ENCODE measurements at places on chromosomes 1 and 21. TPM values are rescaled to one million over a fixed set of nuclear protein-coding genes. Genes with fewer than 3 reads are reported as not detected.

The CDC42SE1 gene
- 90.3 TPM for total RNA-seq

GRCh38 chr1:78464449-78464891 lies 26.3 kb upstream of the PTGFR start:
- no peak overlapping the region for H3K4me3 ChIP-seq
- no peaks in the 10 kb centered on the region for H3K36me3 ChIP-seq
- no peak overlapping the region for H3K27ac ChIP-seq
- H3K4me1 ChIP-seq: no peaks in the 10 kb centered on the region
- no peak for DNase-seq
- no peaks in the 10 kb centered on the region for H3K27me3 ChIP-seq

The UHMK1 gene
- 38.0 TPM for total RNA-seq

- H3K27ac ChIP-seq: peak overlapping the region; percentile 46
- no peaks in the 10 kb centered on the region for H3K4me1 ChIP-seq
- peaks cover 46% of the 10 kb centered on the region for H3K36me3 ChIP-seq
- no peak for DNase-seq
These were observed 178.1 kb downstream of the SLC45A1 start for GRCh38 chr1:8495928-8496401.

The DENND2C gene
- 3.6 TPM for total RNA-seq

DNA sequence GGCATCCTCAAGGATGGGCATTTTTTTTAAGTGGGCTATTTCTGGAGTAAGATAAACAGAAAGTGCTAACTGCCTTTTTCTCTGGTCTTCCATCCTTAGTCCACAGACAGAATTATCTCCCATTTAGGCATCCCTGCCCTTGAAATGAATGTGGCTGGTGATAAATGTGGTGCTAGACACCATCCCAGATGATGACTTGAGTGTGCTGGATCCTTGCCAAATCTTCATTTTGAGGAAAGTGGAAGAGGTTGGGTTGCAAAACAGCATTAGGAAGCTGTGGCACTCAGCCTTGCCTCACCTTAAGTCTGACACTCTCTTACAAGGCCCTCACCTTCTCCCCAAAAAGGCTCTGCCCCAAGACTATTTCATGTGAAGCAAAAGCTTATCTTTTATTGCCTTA lies 19.2 kb downstream of the MAB21L3 start:
- no peaks in the 10 kb centered on the region for H3K27me3 ChIP-seq
- no peak overlapping the region for H3K27ac ChIP-seq
- DNase-seq: no peak

The AMY1A gene
- total RNA-seq: not detected

DNA sequence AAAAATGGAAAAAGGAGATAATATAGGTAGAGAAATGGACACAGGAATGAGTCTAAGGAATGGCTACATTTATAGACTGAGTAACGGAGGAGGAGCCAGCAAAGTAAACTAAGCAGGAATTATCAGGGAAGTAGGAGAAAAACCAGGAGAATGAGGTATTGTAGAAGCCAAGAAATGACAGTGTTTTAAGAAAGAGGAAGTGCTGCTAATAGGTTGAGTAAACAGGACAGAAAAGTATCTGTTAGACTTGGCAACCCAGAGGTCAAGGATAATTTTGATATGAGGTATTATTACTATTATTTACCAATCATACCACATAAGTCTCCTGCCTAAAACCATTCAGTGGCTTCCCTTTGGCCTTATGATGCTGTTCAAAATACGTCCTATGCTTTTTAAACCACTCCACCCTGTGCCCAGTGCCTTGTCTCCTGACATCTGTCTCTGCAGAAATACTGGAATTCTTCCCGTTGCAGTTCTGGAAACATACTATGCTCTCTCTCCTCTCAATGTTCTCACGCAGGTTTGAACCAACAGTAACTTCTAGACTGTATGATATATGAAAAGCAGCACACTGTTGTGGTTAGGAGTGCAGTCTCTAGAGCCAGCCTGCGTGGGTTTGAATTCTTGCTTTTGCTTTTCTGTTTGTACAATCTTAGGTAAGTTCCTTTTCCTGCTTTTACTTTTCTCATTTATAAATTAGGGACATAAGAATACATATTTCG lies 24.6 kb upstream of the NEK7 start:
- no peaks in the 10 kb centered on the region for H3K36me3 ChIP-seq
- DNase-seq: no peak
- H3K4me1 ChIP-seq: no peaks in the 10 kb centered on the region

The HAPLN2 gene
- total RNA-seq: not detected

- H3K4me1 ChIP-seq: peaks cover 51% of the 10 kb centered on the region
- DNase-seq: peak; percentile 55
- H3K4me3 ChIP-seq: no peak overlapping the region
- H3K27me3 ChIP-seq: no peaks in the 10 kb centered on the region
- no peaks in the 10 kb centered on the region for H3K36me3 ChIP-seq
- peak overlapping the region; percentile 8 for H3K27ac ChIP-seq
These were observed 44.4 kb downstream of the C1orf198 start for GRCh38 chr1:230823931-230824381.

- peak; percentile 65 for DNase-seq
- H3K4me1 ChIP-seq: peaks cover 55% of the 10 kb centered on the region
- H3K27me3 ChIP-seq: peaks cover 34% of the 10 kb centered on the region
- H3K4me3 ChIP-seq: no peak overlapping the region
- H3K36me3 ChIP-seq: no peaks in the 10 kb centered on the region
These were observed 2.2 kb upstream of the PRKCZ start for GRCh38 chr1:2047749-2048729.

DNA sequence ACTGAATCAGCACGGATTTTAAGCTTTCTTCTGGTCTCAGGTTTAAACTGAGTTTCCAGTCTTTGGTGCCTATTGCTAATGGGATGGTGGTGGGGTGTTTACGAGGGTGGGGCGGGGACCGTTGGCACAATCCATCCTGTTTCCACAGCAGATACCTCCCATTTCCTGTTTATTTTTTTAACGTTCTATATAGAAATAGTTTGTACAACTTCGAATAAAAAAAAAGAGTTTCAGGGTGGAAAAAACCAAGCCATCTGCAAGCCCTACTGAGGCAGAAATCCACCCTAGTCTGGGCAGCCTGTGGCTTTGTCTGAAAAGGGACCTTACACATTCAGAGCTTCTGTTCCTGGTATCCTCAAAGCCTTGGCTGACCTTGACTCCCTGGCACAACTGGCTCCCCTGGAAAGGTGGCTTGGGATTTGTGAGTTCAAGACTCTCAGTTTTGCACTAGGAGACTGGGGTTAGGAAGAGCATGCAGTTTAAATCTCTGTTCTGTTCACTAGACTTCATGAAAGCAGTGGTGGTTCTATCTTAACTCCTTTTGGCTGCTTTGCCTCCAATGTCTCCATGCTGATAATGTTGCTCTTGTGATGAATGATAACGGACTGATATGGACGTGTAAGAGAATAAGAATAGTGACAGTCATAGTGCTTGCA lies 46.7 kb downstream of the VANGL2 start:
- no peak for DNase-seq
- no peaks in the 10 kb centered on the region for H3K36me3 ChIP-seq
- H3K4me3 ChIP-seq: no peak overlapping the region
- H3K27ac ChIP-seq: no peak overlapping the region
- no peaks in the 10 kb centered on the region for H3K27me3 ChIP-seq

DNA sequence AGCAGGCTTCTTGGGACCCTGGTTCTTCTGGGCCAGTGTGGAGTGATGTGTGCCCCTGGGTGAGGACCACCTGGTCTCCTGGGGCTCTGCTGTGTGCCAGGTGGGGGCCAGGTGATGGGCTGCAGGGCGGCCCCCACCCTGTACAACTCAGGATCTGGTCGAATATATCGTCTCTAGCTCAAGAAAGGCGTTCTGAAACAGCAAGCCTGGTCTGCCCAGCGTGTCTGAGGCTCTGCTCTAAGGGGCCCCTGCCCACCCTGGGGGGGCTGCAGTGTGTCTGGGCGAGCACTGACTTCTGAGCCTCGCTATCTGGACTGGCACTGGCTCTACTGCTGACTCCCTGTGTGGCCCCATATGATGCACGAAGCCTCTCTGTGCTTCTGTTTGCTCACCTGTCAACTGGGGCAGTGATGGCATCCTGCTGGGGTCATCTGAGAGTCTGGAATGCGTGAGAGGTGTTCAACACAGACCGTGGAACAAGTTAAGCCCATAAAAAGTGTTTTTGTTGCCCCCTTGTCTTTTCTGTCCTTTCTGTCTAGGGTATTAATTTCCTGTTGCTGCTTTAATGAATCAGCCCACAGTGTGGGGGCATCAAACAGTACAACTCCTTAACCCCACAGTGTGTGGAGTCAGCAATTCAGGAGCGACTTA lies 56.0 kb upstream of the TRAPPC10 start:
- peaks cover 30% of the 10 kb centered on the region for H3K4me1 ChIP-seq
- H3K36me3 ChIP-seq: peaks cover 28% of the 10 kb centered on the region
- no peak overlapping the region for H3K27ac ChIP-seq
- no peak for DNase-seq

The ZNF669 gene
- 0.58 TPM for total RNA-seq

GRCh38 chr1:11152755-11153154 lies 36.4 kb upstream of the ANGPTL7 start:
- H3K27me3 ChIP-seq: no peaks in the 10 kb centered on the region
- H3K4me1 ChIP-seq: peaks cover 20% of the 10 kb centered on the region
- H3K4me3 ChIP-seq: no peak overlapping the region
- H3K27ac ChIP-seq: no peak overlapping the region

- H3K4me3 ChIP-seq: no peak overlapping the region
- H3K4me1 ChIP-seq: peaks cover 16% of the 10 kb centered on the region
- H3K36me3 ChIP-seq: peaks cover 100% of the 10 kb centered on the region
- no peak overlapping the region for H3K27ac ChIP-seq
- no peak for DNase-seq
- no peaks in the 10 kb centered on the region for H3K27me3 ChIP-seq
These were observed 6.0 kb downstream of the PSMB4 start for GRCh38 chr1:151405187-151405951.

The TFF2 gene
- total RNA-seq: 2,230 TPM

The SERTAD4 gene
- 3.7 TPM for total RNA-seq

DNA sequence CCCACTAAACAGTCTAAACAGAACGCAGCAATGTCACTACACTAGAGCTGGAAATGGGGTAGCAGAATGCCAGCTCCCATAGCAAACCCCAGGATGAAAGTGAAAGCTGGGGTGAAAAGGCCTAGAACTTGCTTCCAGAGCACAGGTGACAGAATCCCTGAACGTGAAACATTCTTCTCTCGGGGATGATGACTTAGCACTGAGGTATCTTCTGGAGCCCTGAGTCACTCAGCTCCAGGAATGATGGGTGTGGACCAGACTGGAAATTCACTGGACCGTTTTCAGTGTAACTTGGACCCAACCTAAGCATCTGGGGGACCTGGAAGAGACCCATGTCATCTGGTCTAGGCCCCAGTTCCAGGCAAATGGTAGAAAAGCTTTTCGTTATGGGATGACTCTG lies 108.9 kb downstream of the CDC7 start:
- peak overlapping the region; percentile 57 for H3K27ac ChIP-seq
- H3K27me3 ChIP-seq: no peaks in the 10 kb centered on the region
- H3K4me1 ChIP-seq: peaks cover 7% of the 10 kb centered on the region
- no peak for DNase-seq
- no peak overlapping the region for H3K4me3 ChIP-seq
- no peaks in the 10 kb centered on the region for H3K36me3 ChIP-seq

GRCh38 chr1:233033361-233033760 lies 83.0 kb downstream of the NTPCR start:
- DNase-seq: peak; percentile 32
- no peak overlapping the region for H3K27ac ChIP-seq
- no peak overlapping the region for H3K4me3 ChIP-seq
- no peaks in the 10 kb centered on the region for H3K27me3 ChIP-seq
- H3K4me1 ChIP-seq: peaks cover 6% of the 10 kb centered on the region

Measured in stomach (tissue), 19 donors.